ENCODE measurements at places on chromosomes 5 and 9. TPM values are rescaled to one million over a fixed set of nuclear protein-coding genes. Genes with fewer than 3 reads are reported as not detected.

The INSL4 gene
- polyA plus RNA-seq = not detected

DNA sequence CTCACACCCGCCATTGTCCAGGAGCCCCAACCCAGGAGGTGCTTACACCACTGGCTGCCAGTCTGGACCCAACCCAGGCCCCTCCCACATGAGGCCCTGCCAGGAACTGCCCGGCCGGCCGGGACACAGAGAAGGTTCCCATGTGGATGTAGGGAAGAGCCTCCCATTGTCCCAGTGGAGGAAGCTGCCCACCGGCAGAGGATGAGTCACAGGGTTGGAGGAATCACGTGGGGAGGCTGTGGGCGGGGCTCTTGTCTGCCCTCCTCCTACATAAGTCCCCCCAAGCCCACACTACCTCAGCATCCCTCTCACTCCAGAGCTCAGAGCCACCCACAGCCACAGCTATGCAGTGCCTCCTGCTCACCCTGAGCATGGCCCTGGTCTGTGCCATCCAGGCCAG is 26.1 kb downstream of the PAEP start:
- no peak for DNase-seq

GRCh38 chr5:148454576-148454975 is 70.8 kb downstream of the FBXO38 start:
- no peak for DNase-seq

GRCh38 chr5:163506726-163507125 is 1.3 kb downstream of the MAT2B start:
- DNase-seq = no peak

The TRPM3 gene
- polyA plus RNA-seq = not detected

DNA sequence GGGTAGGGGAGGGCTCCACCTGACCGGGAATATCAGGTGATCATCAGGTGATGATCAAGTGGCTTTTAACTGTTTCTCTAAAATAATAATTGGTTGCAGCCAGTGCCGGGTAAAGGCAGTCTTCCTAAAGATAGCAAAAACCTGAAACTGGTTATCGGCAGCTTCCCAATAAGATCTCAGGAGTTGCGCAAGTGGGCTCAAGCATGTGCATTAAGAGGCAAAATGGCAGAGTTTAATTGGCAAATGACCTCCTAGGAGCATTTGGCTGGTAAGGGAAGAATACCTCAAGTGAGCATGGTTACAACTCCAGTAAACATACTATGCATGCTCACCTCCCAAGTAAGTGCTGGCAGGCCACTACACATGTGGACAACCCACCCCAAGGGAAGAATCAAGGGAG is 4.2 kb downstream of the C1QTNF3 start:
- DNase-seq = no peak

The TLE1 gene
- polyA plus RNA-seq = 77.0 TPM

- no peak for DNase-seq
Measured at GRCh38 chr5:65355301-65355700, 126.4 kb downstream of the ADAMTS6 start.

DNA sequence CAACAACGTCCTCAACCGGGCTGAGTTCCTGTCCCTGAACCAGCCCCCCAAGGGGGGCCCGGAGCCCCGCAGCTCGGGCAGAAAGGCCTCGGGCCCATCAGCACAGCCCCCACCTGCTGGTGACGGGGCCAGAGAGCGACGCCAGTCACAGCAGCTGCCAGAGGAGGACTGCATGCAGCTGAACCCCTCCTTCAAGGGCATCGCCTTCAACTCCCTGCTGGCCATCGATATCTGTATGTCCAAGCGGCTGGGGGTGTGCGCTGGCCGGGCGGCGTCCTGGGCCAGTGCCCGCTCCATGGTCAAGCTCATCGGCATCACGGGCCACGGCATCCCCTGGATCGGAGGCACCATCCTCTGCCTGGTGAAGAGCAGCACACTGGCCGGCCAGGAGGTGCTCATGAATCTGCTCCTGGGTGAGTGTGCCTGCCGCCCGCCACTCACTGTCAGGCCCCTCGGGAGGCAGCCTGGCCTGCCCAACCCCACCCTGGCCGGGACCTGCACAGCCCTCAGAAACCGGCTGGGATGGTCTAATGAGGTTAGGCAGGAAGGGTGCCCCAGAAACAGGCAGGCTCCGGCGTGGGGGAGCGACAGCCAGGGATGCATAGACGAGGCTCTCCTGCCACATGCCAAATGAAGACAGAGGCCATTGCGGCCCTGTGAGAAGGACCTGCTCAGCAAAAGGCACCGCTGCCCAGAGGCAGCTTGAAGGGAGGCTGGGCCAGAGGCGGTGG is 678 bp downstream of the PLPP7 start:
- DNase-seq = no peak

DNA sequence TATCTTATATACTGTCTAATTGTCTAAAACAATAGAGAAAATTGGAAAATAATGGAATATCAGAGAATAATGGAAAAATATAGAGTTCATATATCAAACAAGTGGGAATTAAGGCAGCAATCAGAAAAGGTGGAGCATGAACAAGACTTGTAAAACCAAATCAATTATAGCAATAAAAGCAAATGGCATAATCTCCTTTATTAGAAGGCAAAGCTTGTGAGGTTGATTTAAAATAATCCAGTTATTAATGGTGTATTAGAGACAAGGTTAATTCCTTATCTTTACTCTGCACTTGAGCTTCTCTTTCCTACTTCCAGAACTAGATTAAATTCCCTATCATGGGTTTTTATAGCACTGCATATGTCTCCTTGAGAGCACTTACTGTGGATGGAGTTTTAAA is 64.1 kb downstream of the AMBP start:
- DNase-seq = no peak

GRCh38 chr5:175230299-175230698 is 213.7 kb downstream of the DRD1 start:
- DNase-seq = no peak

DNA sequence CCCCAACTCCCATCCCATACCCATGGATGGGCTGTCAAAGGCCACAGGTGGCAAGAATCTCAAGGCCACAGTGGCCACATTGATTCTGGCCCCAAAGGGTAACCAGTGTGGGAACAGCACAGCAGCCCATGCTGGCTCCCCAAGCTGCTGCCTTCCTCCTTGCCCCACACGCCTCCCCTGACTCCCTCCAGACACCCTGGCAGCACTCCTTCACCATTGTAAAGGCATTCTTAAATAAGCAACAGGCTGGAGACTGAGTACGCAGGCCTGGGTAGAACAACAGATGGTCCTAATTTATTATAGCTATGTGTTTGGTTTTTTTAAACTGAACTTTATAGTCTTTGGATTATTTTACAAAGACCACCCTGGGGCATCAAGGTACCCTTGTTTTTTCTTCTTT is 158.8 kb downstream of the TSSK1B start:
- no peak for DNase-seq

The DDX41 gene
- polyA plus RNA-seq = 20.0 TPM

DNA sequence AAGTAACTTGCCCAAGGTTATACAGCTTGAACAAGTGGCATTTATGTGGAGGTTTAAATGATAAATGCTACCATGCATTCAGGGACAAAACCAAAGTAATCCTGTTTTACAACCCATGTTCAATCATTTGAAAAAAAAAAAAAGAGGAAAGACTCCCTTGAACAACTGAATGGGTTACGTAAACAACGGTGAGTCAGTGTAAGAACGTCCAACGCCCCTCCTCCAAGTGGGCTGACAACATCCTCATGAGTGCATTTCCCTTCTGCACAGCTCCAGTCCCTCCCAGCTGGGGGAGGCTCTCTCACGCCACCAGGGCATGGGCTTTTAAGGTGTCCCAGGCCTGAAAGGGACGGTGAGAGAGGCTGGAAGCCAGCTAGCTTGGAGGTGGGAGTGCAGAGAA is 90.0 kb downstream of the PRRT1B start:
- DNase-seq = peak; percentile 54

GRCh38 chr5:95794070-95794516 is 28.4 kb downstream of the GLRX start:
- no peak for DNase-seq

DNA sequence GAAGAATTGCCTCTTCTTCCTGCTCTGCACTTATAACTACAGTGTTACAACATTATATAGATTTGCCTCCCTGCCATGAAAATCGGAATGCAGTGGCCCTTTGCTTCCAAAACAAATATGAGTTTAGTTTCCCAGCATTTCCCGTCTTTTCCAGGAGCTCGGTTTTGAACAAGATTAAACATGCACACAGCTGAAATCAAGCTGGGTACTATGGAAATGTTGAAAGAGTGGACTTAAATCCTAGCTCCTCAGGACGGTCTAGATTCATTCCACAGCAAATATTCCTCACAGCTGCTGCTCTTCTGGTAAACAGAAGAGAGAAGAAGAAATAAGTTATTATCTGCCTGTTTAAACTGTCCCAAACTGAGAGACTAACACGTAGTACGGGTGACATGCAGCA is 161.4 kb downstream of the PIK3R1 start:
- no peak for DNase-seq

The EHMT1 gene
- 14.8 TPM for polyA plus RNA-seq

DNA sequence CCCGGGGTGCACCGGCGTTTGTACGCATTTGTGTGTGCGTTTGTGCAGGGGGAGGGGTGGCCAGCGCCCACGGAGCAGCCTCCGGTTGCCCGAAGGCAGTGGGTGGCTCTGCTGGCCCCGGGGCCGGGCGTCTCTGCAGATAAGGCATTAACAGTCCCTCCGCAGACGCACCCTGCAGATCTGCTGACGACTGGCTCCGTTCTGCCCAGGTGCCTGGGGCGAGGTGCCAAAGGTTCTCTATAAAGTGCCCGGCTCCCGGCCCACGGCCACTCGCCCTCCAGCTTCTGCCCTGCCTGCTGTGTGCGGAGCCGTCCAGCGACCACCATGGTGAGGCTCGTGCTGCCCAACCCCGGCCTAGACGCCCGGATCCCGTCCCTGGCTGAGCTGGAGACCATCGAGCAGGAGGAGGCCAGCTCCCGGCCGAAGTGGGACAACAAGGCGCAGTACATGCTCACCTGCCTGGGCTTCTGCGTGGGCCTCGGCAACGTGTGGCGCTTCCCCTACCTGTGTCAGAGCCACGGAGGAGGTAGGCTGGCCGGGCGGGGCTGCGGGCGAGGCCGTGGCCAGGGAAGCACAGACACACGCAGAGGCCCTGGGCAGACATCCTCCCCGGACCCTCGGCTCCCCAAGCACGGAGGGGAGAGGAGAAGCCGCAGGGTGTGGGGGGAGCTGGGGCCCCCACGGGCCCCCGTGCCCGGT is at the start of gene SLC6A19:
Gene SLC6A19, plus strand, starts transcription at position 269 of the 699 bp plus-strand sequence. Its CDS starts 56 bp downstream, at position 325.
- no peak for DNase-seq

The STKLD1 gene
- 0.96 TPM for polyA plus RNA-seq

The TAF11L10 gene
- polyA plus RNA-seq = not detected

DNA sequence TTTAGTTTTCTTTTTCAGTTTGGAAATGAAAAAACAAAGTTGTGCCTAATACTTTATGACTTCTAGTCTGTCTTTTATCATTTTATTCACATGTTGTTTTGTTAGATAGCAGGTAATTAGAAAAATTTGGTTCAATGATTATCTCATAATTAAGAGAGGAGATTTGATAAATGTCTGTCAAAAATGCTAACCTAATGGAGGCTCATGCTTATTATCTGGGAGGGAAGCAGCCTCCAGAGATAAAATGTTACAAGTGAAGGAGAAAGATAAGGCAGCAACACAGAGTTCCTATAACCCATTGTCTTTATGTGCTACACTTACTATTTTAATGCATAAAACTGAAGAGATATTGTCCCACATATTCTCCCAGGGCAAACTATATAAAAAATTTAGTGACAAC is 53.5 kb downstream of the SLC27A6 start:
- no peak for DNase-seq

The DNAH5 gene
- polyA plus RNA-seq = not detected

GRCh38 chr5:107668154-107669095 is 2.3 kb downstream of the EFNA5 start:
- DNase-seq = no peak

DNA sequence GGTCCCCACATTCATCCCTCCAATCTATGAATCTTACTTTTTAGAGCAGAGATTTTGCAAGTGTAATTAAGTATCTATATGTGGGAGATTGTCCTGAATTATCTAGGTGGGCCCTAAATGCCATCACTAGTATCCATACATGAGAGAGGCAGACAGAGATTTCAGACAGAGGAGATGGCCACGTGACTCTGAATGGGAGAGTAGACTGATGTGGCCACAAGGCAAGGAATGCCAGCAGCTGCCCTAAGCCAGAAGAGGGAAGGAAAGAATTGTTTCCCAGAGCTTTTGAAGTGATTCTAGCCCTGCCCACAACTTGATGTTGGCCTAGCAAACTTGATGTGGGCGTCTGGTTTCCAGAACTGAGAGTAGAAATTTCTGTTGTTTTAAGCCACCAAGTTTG is 90.1 kb upstream of the PCAT7 start:
- DNase-seq = no peak

The ZFP37 gene
- polyA plus RNA-seq = 0.17 TPM

DNA sequence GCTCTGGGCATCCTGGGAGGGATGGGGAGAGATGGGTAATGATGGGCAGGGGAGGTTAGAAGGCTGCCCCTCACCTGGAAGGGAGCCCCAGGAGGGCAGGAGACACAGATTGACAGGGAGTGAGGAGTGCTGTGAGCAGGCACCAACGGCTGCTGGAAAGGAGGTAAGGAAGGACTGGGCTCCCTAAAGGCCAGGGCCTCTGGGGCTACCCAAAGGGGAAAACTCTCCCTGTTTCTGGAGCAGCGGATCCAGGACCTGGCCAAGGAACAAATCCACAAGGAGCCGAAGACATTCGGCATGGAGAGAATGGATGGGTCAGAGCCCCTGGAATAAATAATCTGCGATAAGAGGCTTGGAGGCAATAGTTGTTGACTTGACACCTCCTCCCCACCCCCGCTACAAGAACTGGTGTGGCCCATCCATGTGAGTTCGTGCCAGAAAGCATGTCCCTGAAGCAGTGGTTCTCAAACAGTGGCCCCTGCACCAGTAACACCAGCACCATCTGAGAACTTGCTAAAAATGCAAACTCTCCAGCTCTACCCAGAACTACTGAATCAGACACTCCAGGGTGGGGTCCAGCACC is 208.3 kb downstream of the GABBR2 start:
- DNase-seq = no peak

GRCh38 chr5:80289320-80289719 is 30.5 kb upstream of the SPZ1 start:
- no peak for DNase-seq

The RAB14 gene
- polyA plus RNA-seq = 36.0 TPM

DNA sequence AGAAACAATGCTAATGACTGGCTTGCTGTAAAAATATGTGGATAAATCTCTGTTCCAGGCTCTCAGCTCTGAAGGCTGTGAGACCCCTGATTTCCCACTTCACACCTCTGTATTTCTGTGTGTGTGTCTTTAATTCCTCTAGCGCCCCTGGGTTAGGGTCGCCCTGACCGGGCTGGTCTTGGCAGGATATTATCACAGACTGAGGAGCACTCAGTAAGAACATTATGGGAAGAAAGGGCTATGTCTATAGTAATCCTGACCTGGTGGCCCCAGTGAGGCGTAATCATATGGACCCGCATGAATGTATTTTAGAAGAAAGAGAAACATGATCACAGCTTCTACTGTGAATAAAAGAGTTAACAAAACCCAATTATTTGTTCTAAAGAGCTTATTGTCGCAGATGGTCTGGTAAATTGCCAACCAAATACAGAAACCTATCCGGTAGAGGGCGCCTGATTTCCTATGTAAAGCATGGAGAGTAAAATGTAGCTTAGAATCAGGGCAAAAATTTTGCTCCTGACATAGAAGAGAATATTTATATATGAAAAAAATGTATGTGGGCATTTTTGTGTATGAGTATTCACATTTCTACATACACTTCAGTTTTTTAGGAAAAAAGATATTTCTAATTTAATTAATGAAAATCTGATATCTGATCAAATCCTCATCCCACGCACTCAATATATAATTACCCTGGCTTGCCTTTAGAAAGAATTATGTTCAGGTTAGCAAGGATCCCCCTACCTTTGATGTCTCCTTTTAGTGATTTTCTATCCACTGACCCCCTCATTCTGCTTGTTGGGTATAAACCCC is 5.8 kb upstream of the IFNA1 start:
- DNase-seq = peak; percentile 14

The IL17B gene
- polyA plus RNA-seq = not detected

- no peak for DNase-seq
Measured at GRCh38 chr9:129483415-129484351, 137.2 kb downstream of the C9orf50 start.

Data from immature natural killer cell (primary cell).